Smooth muscle cell of the coronary artery (primary cell): ENCODE measurements at places on chromosomes 6 and 20. TPM values are rescaled to one million over a fixed set of nuclear protein-coding genes. Genes with fewer than 3 reads are reported as not detected.

GTSF1L gene
- total RNA-seq: not detected in 2 replicates

CBLN4 gene
- not detected in 2 replicates for total RNA-seq

DEFB124 gene
- not detected in 2 replicates for total RNA-seq

LHFPL5 gene
- total RNA-seq: not detected in 2 replicates

SAMD5 gene
- total RNA-seq: 0.08 and 0.12 TPM in 2 replicates

PRSS16 gene
- total RNA-seq: not detected in 2 replicates

MYBL2 gene
- 0.12 and 3.6 TPM in 2 replicates for total RNA-seq

LAMP5 gene
- 0.15 TPM in 1 of 2 replicates, not detected in the other for total RNA-seq

CGAS gene
- total RNA-seq: 1.1 and 3.7 TPM in 2 replicates

DAAM2 gene
- total RNA-seq: 12.1 and 19.3 TPM in 2 replicates

MEP1A gene
- not detected in 2 replicates for total RNA-seq

C6orf89 gene
- total RNA-seq: 21.6 and 36.2 TPM in 2 replicates

SEL1L2 gene
- total RNA-seq: 0.23 TPM in 1 of 2 replicates, not detected in the other

TPBG gene
- 16.4 and 24.7 TPM in 2 replicates for total RNA-seq

CST5 gene
- not detected in 2 replicates for total RNA-seq

TCF15 gene
- total RNA-seq: 0.12 TPM in 1 of 2 replicates, not detected in the other

MEI4 gene
- total RNA-seq: not detected in 2 replicates

SIRPG gene
- not detected in 2 replicates for total RNA-seq

HLA-DRB5 gene
- total RNA-seq: not detected in 2 replicates

RHAG gene
- not detected in 2 replicates for total RNA-seq

C2 gene
- total RNA-seq: 0.90 and 26.7 TPM in 2 replicates

VIP gene
- 0.08 TPM in 1 of 2 replicates, not detected in the other for total RNA-seq
